ENCODE measurements at places on chromosomes 16 and 17.

DNA sequence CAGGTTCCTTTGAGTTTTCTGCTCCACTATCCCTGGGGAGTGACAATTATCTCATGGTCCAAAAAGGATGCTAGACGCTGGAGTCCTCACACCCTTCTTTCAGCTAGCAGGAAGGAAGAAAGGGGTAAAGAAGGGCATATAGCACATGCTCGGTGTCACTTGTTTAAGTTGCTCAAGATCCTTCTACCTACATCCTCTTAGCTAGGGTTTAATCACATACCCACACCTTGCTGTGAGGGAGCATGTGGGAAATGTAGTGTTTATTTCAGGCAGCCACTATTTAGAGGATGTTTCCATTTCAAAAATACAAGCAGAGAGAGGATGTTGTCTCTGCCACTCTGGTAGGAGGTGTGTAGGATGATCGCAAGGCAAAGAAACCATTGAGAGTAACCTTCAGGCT is 4.5 kb downstream of the PRKCB start:
- no peak for DNase-seq

DNA sequence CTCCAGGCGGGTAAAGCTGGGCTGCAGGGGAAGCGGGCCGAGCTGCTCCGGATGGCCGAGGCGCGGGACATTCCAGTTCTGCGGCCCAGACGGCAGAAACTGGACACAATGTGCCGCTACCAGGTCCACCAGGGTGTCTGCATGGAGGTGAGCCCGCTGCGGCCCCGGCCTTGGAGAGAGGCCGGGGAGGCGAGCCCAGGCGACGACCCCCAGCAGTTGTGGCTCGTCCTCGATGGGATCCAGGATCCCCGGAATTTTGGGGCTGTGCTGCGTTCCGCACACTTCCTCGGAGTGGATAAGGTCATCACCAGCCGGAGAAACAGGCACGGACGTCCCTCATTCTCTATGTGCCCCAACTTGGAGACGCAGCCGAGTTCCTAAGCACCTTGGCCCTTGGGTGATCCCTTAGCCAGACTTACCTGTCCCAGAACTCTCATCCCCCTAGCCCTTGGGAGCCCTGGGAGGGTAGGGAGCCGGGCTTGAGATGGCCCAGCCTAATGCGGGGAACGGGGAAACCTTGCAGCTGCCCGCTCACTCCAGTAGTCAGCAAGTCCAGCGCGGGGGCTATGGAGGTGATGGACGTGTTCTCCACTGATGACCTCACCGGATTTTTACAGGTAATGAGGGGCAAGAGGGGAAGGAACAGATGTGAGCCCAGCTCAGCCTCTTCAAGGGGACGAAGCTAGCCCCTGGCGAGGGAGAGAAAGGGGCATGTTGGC is 806 bp downstream of the MRM1 start:
- no peak for DNase-seq

DNA sequence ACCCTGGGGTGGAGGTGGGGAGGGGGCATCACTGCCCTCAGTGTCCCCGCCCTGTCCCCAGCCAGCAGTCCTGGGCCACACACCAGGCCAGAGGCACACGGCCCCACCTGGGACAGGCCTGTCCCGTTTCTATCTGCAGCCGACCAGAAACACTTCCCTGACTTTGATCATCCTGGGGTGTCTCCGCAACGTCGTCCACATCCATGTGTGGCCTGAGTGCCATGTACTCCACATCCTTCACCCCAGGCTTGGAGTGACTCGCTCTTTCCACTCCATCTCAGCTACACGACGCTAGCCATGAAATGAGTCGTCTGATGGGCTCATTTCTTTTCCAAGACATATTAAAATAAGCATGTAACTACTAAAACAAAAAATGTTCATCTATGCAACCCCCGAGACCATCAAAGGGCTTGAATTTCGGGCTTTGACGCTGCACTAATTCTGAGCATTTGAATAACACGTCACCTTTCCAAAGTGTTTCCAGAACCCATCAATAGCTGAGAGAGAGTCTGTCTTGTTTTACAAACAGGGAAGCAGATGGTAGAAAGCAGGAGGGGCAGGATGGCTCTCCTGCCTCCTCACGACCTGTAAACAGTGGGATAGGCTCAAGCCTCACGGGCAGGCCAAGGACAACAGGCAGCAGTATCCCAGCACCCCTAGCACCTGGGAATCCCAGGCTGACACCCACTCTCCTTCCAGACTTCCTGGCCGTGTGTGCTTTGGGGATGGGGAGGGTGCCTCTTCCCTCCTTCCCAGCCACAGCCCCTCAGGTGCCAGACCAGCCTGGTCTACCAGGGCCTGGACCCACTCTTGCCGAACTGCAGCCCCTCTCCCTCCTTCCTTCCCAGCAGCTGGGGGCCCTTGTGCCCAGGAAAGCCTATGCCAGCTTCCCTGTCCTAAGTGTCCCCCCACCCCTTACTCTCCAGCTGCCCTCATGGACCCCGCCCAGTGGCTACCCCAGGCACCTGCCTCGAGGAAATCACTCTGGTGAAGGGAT is 20.0 kb upstream of the RASD1 start:
- no peak for DNase-seq

- no peak for DNase-seq
These were observed 6.0 kb downstream of the NAGPA start for GRCh38 chr16:5027575-5028235.

DNA sequence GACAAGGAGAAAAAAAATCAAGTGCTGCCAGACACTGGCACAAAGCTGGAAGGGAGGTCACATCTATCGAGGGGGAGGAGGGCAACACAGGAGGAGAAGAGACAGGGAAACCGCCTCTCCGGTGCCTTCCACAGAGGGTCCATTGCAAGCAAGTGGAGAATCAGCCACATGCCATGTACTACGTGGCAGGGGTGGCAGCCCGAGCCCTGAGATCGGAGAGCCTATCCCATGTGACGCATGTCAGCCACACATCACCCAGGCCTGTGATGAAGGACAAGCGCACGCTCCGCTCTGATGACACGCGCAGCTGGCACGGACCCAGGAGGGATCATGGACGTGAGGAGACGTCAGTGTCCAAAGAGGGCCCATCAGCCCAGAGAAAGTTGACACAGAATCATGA is 30.1 kb downstream of the ADCY9 start:
- no peak for DNase-seq
